Ureter (tissue), 1 donor: ENCODE measurements at places on chromosomes 16 and 17.

- DNase-seq: no peak
Measured at GRCh38 chr16:11586378-11586855, 302 bp downstream of the LITAF start.

DNA sequence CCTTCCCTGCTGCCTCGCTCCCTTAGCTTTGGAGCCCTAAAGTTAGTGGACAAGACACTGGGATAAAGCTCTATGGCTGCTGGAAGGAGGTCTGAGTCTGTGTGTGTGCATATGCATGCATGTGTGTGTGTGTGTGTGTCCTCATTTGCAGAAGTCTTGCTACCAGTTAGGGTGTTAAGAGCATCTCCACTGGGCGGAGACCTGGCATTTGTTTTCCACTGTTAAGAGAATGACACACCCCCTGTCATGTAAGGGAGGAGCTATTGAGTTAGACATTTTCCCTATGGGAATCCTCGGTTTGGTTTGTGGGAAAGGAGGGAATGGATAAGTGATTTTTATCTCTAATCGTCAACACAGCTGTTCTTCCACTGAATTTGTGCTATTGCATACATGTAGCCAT lies 24.8 kb upstream of the ARHGAP23 start:
- no peak for DNase-seq

- DNase-seq: no peak
Measured at GRCh38 chr17:53707566-53707965, 115.2 kb upstream of the KIF2B start.

DNA sequence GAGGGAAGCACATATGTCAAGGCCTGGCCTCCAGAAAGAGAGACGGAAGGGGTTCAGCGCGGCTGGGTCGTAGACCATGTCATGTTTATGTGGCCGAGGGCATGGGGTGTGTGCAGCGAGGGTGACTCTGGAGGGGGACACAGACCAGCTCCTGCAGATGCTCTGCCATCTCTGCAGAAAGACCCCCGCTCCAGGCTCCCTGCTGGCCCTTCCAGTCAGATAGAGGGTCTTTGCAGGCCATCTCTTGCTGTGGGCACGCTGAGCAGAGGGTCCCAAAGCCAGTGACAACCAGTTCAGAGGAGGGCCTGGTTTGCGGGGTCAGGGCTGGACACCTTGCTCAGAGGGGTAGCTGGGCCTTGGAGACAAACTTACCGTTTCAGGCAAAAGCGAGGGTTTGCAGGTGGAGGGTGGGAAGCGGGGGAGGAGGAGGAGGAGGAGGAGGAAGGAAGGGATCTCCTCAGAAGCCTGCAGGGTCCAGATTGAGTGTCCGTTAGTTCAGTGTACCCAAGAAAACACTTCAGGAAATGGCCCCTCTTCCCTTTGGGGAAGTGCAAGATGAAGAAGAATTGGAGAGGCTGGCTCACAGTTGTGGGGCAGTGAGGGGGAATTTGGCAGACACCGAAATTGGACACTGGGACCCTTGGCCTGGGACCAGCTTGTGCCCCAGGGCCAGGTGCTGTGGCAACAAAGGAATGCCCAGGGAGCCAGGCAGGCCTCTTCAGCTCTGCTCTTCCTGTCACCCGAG lies 102.8 kb downstream of the CMIP start:
- DNase-seq: no peak

GRCh38 chr17:43860077-43860725 lies 13.2 kb downstream of the CD300LG start:
- no peak for DNase-seq
